GOT3 (cell line): ENCODE measurements at places on chromosomes 4 and X.

- DNase-seq: no peak
These were observed 35.7 kb downstream of the LDB2 start for GRCh38 chr4:16862697-16863096.

GRCh38 chr4:120105472-120105871 lies 38.8 kb upstream of the MAD2L1 start:
- DNase-seq: no peak

DNA sequence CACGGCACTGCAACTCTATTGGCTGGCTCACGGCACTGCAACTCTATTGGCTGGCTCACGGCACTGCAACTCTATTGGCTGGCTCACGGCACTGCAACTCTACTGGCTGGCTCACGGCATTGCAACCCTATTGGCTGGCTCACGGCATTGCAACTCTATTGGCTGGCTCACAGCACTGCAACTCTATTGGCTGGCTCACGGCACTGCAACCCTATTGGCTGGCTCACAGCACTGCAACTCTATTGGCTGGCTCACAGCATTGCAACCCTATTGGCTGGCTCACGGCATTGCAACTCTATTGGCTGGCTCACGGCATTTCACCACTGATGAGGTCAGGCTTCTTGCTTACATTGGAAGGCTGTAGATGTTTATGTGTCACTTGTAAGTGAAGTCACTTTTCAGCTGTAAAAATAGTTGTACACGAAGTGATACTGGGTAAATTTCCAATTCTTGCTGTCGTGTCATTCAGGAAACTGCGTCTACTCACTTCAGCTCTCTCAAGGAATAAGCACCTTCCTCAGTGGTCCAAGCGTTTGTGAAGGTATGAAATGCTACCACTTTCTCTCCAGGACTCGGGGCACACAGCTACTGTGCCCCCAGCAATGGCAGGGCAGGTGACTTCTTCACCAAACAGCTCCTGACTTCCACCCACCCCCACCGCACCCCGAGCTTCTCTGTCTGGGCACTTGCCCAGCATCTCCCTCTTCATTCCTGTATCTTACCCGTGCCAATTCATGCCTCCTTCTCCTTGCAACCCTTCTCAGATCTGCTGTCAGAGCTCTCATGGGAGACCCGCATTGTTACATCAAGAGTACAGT lies 141.3 kb downstream of the AFAP1 start:
- no peak for DNase-seq

- DNase-seq: no peak
These were observed 632 bp downstream of the CCSER1 start for GRCh38 chr4:90127706-90128345.

GRCh38 chr4:20043991-20044390 lies 207.7 kb upstream of the SLIT2 start:
- no peak for DNase-seq
